ENCODE measurements at places on chromosomes 7 and 10.

- DNase-seq = no peak
Measured at GRCh38 chr10:12750526-12751201, 250.8 kb downstream of the CCDC3 start.

- no peak for DNase-seq
Measured at GRCh38 chr7:135879233-135879632, 97.9 kb downstream of the MTPN start.

DNA sequence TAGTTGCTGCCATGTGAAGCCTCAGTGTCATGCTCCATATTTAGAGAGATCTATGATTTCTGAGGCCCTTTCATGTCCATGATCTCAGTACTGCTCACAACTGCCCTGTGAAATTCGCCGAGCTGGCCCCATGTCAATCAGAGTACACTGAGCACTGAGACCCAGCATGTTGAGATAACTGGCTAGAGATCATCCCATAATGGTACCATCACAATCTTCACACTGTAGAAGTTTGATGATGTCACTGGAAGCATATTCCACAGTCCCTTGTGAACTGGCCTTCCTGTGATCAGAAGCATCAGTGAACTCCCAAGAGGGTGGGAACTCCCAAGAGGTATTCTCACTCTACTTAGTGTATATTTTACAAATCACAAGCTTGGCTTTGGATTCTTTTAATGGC lies 116.0 kb downstream of the EGFR start:
- no peak for DNase-seq

- DNase-seq = no peak
Measured at GRCh38 chr10:13396369-13396768, 48.3 kb upstream of the SEPHS1 start.

DNA sequence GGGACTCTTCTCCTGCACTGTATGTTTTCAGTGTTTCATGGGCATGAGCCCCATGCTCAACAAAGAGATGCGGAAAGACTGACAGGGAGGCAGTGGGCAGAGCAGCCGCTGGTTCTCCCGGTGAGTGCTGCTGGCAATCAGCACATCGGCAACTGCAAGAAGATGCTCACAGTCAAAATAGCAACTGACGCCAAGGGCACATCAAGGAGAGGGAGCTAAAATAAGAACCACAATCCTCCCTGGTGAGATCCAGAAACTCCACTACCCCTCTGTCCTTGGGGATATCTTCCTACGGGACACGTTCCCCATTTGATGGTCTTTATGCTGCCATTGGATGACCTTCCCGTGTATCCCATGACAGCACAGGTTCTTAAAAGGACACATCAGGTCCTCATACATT lies 28.9 kb upstream of the SVIL start:
- no peak for DNase-seq

DNA sequence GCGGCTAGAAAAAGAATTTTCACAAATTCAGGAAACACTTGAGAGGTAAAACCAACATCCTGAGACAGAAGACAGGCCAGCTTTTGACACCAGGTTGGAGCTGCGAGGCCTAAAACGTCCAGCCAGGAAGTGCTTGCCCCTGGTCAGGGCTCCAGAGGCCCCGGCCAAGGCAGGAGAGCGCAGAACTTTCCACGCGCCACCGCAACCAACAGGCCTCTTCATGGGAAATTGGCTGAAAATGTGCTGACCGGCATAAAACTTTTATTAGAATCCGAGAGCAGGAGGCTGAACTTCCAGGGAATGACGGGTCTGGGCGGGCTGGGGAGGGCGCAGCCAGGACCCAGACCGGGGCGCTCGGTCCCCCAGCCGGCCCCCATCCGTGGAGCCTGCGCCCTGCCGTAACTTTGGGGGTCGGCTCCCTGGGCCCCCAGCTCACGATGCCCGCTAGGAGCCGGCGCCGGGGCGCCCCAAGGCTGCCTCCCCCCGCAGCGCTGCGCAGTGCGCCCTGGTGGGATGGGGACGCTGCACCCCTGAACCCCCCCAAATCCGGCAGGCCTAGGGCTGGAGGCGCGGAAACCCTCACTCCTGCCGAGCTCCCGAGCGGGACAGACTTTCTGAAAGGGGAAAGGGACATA lies 414.0 kb upstream of the MKI67 start:
- DNase-seq = no peak

DNA sequence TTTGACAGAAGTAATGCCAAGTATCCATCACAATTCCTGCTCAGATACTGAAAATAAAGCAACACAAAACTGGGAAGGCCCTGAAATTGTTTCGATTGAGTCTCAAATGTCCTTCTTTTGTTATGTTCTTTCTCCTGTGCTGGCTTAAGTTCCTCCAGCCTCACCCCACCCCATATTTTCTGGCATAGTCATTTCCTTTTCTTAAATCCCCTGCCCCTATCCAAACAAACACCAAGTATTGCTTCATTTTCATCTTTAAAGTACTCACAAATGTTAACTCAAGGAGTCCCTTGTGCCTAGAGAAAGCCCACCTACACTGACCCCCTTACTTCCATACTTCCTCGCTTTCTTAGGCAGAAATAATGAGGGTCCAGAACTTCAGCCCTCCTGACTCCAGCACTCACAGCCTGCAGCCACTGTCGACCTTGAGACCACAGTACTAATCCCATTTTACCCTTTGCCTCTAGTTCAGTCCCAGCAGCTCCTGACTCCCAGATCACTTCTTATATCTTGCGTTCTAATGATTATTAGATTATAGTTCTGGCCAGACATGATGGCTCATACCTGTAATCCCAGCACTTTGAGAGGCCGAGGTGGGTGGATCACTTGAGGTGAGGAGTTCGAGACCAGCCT lies 73.2 kb upstream of the ST8SIA6 start:
- DNase-seq = no peak

GRCh38 chr10:95260909-95261552 lies 29.8 kb downstream of the PDLIM1 start:
- no peak for DNase-seq

- DNase-seq = no peak
Measured at GRCh38 chr10:24541239-24541753, 182.4 kb downstream of the ARHGAP21 start.

GRCh38 chr10:92923416-92923815 lies 75.1 kb downstream of the EXOC6 start:
- no peak for DNase-seq

DNA sequence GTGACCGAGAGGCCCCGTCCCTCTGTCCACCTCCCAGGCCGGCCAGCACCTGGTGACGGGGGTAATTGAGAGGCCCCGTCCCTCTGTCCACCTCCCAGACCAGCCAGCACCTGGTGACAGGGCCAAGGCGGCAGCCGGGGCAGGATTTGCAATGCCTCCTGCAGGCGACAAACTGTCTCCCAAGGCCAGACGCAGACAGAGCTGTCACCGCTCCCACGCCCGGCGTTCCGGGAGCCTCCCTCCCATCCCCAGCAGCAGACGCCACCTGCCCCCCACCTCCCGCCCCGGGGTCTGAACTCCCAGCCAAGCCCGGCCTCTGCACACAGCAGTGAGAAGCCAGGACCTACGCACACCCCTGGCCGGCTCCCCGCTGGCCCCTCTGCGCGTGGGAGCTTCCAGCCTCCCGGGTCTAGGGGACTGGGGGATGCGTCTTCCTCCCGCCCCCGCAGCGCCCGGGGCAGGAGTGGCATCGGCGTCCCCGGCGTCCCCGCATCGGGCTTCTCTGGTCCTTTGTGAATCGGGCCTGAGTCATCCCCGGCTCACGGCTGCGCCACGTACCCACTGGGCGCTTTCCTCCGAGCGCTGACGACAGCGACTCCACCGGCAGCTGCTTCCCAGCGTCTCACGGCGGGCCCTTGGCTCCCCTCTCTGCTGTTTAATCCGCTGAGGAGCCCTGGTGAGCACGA lies 95.1 kb upstream of the DIP2C start:
- DNase-seq = peak; percentile 58

DNA sequence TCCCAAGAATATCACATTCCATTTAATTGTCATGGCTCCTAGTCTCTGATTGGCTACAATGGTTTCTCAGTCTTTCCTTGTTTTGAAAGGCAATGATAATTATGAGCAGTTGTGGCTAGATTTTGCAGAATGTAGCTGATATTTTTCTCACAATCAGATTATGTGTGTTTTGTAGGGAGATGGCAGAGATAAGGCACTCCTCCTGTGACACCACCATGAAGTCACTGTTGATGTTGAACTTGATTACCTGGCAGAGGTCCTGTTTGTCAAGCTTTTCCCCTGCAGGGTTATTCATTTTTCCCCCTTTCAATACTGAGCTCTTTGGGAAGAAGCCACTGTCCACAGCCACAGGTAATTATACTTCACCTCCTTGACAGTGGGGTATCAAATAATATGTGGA lies 602.9 kb upstream of the PFKP start:
- no peak for DNase-seq

GRCh38 chr7:92904244-92905131 lies 68.1 kb upstream of the CDK6 start:
- peak; percentile 88 for DNase-seq

- peak; percentile 7 for DNase-seq
Measured at GRCh38 chr7:46369933-46370654, 449.0 kb upstream of the IGFBP3 start.

DNA sequence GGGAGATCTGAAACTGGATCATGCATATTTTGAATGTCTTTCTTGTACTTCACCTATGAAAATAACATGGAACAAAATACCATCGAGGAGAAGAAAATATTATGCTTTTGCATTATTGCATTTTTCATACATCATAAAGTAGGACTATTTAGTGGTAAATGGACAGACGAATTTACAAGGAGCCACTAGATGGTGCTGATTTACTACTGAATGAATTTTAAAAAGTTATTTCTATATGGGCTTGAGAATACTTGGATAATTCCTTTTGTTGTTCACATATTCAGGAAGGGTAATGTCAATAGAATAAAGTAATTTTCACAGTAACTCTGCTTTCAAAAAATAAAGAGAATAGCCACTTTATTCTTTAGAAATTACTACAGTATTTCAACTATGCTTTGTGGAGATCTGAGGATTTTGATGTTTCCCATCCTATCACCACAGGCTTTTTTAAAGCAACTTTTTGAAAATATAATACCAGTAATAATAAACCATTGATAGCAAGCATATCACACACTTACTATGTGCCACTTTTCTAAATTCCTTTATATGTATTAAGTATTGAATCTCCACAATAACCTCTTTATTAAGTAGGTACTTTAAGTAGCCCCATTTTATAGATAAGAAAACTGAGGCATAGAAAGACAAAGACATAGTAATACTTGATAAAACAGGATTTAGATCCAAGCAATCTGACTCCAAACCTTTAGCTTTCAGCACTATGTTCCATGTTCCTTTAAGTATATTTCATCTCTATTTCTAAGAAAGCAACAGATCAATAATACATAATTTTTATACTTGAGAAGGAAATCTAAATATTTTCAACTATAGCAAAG lies 38.6 kb downstream of the NEBL start:
- peak; percentile 8 for DNase-seq

GRCh38 chr7:81736091-81736490 lies 33.8 kb downstream of the HGF start:
- DNase-seq = no peak

DNA sequence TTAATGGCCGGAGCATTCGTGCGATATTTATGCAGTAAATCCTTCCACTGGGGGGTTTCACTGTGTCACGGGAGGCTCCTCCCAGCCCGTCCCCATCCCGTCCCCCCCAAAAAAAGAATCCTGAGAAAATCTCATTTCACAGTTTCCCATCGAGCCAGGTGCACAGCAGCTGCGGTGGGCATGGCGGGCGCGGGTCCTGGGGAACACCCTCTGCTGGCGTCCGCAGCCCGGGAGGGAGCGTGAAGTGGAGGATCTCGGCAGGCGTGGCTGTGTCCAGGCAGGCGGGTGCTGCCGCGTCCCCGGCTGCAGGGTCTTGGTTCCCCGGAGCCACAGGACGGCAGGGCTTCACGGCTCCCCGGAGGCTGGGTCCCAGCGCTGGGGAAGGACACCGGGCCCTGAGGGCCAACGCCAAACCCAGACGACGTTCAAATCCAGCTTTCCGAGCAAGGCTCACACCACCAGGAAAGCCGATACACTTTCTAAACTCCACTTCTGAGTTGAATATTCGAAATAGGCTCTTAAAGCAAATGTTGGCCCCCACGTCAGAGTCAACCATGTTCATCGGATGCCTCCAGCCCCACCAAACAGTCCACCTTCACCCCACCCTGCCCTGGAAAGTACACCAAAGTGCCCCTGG lies 55.7 kb downstream of the PDGFA start:
- no peak for DNase-seq

Data from HCT116 (cell line).